Activated T-cell treated with anti-CD3 and anti-CD28 coated beads, Interleukin-2, amount 50 U/mL, for 48 hours (primary cell): ENCODE measurements at places on chromosomes 5 and 9.

DNA sequence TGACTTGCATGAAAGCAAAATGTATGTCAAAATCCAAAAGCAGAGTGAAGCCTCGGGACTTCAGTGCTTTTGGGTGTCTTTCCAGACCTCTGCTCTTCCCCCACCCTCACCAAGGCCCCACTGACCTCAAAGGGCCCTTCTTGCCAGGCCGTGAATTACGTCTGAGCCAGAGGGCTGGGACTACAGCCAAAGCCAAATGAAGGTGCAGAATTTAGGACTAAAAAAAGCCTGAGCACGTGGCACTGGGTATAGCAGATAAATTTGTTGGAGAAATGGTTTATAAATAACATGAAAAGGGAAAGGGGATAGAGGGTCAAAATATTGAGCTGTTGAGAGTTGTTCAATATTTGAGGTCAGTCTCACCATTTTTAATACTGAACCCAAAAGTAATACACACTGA lies 163.4 kb downstream of the GHR start:
- no peak for DNase-seq

- no peak for DNase-seq
These were observed 486.2 kb upstream of the DAP start for GRCh38 chr5:11247224-11247623.

GRCh38 chr5:6365142-6365976 lies 13.0 kb downstream of the MED10 start:
- DNase-seq: no peak

DNA sequence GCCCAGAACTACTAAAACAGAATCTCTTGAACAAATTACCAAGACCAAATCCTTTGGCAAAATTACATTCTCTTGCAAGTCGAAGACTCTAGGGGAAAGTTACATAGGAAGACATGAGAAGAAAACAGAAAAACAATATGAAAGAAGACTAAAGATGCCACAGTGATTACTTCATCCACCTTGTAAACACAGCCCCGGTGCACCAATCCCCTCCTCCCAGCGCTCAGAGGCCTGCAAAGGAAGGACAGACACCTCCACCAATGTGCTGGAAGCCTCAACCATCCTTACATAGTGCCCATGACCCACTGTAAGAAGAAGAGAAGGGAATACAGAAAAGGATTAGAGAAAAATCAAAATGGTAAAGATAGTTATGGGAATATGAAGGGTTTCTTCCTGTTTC lies 218.5 kb downstream of the SPOCK1 start:
- no peak for DNase-seq
